ENCODE measurements at places on chromosomes 11 and 22.
A peak's percentile ranks its signal among the peaks of the same experiment; 100 is the strongest.

DNA sequence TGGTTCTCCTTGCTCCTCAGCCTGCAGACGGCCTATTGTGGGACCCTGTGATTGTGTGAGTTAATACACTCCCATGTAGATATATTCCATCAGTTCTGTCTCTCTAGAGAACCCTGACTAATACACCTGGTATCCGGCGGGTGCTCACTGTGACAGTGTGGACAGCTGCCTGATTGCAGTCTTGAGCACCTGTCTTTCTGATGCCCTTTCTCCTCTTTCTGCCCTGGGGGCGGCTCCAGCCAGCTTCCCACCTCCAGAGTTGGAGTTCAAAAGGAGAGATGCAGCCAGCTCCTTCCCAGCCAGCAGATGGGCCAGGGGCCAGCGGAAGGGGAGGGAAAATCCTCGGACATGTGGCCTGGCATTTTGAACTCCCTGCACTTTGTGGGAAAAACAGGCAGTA, 15.0 kb downstream of the SMIM38 start:
- DNase-seq, result no peak

- no peak for DNase-seq
These were observed 2.1 kb downstream of the ARHGAP42 start for GRCh38 chr11:100689141-100689540.

GRCh38 chr11:114883472-114883871, 205.1 kb downstream of the NXPE2 start:
- DNase-seq, result no peak

DNA sequence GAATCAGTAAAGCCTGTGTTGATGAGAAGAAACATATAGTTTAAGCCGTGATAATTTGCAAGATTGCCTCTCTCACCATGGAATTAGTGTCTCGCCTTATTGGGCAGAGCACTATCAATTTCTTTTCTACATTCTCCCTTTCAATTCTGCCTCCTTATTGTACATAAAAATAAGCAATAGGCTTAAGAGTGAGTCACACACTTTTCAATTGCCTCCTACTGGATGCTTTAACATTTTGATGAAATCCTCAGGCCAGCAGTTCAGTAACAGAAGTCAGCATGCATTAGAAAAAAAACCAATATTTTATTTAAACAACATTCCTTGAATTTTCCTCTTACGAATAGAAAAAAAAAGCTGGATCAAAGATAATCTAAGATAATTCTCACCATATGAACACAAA, 33.8 kb upstream of the VWA5A start:
- DNase-seq, result no peak

DNA sequence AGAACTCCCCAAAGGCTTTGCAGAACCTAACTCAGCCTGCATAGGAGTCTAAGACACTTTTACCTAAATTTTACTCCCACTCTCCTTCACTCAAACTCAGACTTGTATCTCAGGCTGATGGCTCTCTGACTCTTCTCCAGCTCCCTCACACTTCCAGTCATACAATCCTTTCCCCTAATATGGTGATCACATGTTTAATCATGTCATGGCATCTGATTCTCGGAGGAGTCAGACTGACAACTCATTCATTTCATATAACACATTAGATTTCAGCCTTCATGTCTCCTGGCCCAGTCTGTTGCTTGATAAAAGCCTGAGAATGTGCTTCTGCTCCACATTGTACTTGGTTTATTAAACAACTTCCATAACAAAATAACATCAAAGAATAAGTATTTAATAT, 1503.9 kb upstream of the TENM4 start:
- no peak for DNase-seq

GRCh38 chr11:65290448-65291165, 24.1 kb upstream of the CDC42EP2 start:
- DNase-seq, result no peak

DNA sequence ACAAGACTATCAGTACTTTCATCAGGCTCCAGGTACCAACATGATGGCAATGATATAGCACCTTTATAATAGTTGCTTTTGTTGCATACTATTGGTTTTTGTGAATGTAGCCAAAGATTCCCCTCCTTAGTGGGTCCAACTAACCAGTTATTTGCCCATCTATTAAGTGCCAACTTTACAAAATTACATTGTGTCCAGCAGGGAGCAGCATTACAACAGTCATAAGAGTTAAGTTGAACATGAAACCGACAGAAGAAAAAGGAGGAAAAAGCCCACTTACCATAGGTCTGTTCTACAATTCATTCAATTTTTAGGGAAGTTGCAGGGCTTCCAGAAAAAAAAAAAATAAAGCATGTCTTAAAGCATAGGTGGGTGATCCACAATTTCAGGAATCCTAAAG, 21.6 kb downstream of the IMMP1L start:
- DNase-seq, result peak; percentile 30

GRCh38 chr11:94786264-94787126, 18.3 kb downstream of the AMOTL1 start:
- no peak for DNase-seq

GRCh38 chr22:45579806-45580725, 77.4 kb downstream of the FBLN1 start:
- DNase-seq, result no peak

DNA sequence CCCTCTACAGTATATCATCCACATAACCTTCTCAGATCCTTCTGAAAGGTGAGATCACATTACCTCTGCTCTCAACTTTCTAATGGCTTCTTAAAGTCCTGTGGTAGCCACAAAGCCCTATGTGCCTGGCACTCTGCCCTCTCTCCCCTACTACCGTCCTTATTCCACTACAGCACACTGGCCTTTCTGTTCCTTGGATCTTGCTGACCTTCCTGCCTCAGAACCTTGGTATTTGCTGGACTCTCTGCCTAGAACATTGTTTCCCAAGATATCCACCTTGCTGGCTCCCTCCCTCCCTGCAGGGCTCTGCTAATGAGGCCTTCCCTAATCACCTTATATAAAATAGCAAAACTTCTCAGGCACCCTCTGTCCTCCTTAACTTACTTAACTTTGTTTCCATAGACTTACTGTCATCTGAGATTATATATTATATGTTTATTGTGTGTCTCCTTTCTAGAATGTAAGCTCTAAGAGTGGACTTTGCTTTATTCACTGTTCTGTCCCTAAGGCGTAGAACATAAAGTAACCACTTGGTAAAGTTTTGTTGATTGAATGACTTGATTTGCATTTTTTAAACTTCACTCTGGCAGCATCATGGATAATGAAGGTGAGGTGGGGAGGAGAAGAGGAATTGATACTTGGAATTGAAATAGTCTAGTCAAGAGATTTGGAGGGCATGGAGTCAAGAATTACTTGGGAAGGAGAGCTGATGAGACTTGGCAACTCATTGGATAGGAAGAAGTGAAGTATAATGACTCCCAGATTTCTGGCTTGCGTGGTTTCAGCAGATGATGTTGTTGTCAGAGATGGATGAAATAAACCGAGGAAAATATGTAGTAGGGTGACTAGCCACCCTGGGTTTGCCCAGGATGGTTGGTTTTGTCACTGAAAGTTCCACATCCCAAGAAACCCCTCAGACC, 10.5 kb downstream of the POLD3 start:
- no peak for DNase-seq

DNA sequence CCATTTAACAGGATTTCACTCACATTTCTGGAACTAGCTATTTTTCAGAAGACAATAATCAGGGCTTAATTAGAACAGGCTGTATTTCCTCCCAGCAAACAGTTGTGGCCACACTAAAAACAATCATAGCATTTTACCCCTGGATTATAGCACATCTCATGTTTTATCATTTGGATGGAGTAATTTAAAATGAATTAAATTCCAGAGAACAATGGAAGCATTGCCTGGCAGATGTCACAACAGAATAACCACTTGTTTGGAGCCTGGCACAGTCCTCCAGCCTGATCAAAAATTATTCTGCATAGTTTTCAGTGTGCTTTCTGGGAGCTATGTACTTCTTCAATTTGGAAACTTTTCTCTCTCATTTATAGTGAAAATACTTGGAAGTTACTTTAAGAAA, 9.2 kb downstream of the PRSS23 start:
- no peak for DNase-seq
